Stimulated activated CD8-positive, alpha-beta memory T cell treated with anti-CD3 and anti-CD28 coated beads, Interleukin-4, amount 100 ng/mL, for 1 hour (primary cell): ENCODE measurements at places on chromosomes 3 and 15.

DNA sequence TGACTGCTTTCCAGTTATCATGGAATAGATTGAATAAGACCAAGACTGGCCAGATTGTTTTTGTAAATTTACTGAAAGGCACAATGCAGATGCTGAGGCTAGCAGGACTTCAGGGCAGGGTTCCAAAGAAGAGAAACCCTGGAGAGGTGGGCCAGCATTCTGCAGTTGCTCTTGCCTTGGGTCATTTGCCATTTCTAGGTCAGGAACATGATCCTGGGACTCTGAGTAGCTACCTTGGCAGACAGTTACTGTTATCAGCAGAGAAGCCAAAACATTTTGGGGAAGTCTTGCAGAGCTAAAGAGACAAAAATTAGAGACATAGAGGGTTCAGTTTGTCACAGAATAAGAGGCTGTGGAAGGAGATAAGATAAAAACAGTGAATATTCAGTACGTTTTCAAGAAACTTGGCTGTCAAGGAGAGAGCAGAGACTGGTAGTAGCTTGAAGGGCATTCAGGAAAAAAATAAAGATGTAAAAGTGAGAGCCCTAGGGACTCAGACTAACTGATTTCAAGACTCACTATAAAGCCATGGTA is 46.8 kb upstream of the MYRIP start:
- DNase-seq = no peak

DNA sequence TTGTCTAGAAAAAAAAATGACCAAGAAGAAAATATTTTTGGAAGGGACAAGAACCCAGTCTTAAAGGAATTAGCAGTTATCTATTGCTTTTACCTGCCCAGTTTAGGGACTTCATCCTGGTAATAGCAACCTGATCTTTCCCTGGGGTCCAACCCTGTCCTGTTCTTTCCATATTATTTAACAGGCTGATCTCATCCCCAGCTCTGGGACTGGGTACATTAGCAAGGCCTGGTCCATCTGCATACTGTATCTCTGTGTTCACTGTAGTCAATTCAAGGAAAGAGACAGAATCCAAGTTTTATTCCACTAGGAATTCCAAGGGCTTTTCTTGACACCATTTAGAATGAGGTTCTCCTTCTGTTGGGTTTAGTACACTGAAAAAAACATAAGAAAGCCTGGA is 191.7 kb upstream of the GADL1 start:
- no peak for DNase-seq

GRCh38 chr15:97745481-97746071 is 214.9 kb upstream of the ARRDC4 start:
- DNase-seq = no peak

DNA sequence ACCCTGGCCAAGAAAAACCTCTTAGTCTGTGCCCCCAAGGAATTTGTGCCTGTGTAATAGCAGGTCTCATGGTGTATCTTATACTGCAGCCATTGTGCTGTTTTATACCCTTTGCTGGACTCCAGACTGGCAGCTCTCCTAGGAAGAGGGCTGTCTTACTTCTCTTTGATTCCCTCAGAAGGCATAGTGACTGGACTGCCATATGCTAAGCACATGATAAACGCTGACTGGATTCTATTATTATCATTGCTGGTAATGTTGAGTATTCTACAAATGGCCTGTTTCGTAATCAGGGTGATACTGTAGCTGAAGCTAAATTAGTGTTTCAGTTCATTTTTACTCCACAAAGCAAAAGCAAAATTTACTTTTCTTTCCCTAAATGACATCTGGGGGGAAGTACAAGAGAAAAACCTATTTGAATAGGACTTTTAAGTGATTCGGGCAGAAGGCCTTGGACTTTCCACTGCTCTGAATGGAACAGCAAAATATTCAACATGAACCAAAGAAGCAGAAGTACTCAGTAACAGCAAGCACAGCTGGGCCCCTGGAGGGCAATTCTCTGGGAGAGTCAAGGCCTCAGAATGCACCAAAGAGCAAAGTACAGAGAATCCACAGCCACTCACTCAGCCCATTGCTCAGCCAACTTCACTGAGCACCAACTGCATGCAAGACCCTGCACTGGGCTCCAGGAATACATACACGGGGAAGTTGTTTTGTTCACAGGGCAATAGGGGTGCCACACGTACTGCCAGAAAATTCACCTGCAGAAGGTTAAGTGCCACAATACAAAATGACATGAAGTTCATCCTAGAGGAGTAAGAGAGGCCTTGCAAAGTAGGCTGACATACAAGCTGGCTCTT is 7.9 kb upstream of the BCL2A1 start:
- DNase-seq = no peak

- DNase-seq = no peak
Observed at GRCh38 chr15:99514306-99514705, 51.5 kb upstream of the MEF2A start.

DNA sequence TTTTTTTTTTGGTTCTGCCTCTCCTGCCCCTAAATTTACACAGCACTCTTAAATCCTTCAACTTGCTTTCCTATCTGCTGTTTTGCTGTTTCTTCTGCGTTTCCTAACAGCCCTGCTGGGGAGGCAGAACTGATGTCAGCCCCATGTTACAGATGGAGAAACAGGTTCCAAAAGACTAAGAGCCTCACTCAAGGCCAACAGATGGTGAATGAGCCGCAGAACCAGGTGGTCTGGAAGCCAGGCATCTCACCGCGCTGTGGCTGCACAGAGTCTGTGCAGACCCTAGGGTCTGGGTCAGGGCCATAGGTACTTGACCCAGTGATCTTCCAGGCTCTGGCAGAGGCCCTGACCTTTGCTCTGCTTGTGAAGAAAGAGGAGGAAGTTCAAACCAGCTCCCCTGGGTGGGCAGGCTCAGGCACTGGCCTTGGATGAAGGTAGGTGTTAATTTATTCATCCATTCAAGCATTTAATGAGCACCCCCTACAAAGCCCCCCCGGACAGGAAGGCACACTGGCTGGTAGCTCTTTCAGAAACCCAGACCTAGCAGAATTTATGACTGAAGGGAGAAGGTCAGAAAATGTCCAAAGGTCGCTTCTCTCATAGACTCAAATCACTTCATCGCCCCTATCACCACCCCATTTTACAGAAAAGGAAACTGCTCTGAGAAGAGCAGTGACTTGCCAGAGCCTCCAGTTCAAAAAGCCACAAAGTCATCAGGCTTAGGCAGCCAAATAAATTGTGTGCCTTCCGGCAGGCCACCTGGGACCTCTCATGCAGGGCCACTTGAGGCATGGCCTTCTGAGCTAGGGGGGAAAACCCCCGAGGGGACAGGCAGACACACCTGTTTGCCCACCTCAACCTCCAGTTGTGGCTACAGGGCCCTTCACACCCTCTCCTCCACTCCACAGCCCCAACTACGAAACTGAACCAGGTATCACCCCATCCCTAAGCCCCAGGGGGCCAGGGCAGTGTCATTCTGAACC is 2.7 kb downstream of the CHDH start:
- DNase-seq = no peak
